ENCODE measurements at places on chromosomes 5 and 9.

DNA sequence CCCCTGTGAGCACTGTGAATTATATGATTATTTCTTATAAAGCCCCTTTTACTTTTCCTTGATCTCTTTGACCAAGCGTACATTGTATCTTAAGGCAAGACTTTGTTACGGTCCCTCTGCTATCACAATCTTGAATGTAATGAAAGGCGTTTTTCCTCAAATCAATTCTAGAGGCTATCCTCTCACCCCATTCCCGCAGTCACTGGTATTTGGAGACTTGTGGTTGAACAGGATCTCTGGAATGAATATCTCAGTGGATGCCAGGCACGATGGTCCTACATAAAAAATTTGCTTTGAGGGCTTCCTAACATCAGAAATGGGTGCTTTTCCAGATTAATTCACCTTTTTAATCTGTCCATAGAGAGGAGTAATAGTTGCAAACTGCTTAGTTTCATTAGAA is 151.4 kb upstream of the PAPPA start:
- peak; percentile 40 for DNase-seq

DNA sequence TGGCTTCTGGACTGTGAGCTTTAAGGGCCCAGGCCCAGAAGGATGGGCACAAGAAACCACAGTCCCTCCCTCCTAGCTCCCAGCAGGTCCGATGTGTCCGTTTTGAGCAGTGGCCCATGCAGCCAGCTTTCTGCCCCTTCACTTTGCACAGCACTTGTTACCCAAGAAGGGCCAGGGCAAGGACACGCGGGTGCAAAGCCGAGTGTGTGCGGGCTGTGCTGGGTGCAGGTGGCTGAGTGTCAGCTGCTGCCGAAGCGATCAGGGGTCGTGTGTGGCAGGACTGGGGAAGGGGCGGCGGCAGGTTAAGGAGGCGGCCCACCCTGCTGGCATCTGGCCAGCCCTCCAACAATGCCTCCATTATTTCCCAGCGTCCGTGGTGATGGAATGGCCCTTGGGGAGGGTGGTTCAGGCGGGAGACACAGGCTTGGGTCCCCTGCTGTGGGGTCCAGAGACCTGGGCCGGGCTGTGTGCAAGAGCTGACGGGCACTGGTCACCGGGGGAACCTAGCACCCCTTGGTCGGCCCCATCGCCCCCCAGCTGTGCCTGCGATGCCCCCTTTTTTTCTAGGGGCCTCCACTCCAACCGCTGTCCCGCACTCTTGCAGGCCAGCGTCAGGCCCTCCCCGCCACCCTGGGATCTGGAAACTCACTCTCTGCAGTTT is 653 bp downstream of the LHX3 start:
- DNase-seq = no peak

GRCh38 chr5:143046314-143046713 is 276.1 kb downstream of the ARHGAP26 start:
- no peak for DNase-seq

DNA sequence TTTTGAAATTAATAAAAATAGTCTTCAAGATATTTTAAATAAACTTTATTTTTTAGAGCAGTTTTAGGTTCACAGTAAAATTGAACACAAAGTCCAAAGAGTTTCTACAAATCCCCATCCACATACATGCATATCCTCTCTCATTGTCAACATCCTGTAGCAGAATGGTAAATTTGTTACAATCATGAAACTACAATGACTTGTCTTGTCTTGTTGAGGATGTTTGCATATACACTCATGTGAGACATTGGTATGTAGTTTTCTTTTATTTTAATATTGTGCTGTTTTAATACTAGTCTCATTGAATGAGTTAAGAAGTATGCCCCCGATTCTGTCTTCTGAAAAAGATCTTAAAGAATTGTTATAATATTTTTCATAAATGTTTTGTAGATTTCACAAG is 447.0 kb upstream of the EDIL3 start:
- no peak for DNase-seq

GRCh38 chr5:75331095-75332090 is 5.6 kb upstream of the HMGCR start:
- DNase-seq = no peak

GRCh38 chr9:106758911-106759310 is 104.1 kb upstream of the ZNF462 start:
- DNase-seq = no peak

GRCh38 chr5:65157906-65158603 is 323.7 kb downstream of the ADAMTS6 start:
- no peak for DNase-seq

DNA sequence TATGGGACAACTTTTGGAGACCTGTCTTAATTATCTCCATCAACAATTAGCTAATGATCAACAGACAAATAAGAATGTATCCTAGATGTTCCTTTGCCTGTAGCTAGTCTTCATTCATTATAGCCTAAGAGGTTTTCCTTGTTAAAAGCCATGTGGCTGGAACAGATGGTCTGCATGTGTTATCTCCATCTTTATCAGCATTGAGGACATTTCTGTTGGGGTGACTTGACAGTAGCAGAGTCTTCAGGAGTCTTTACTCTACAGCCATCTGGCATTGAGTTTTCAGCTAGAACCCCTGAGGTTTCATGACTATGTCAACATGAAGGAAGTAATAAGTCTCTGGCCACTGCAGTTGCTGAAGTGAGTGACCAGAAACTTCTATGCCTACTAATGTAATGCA is 106.6 kb upstream of the TLE4 start:
- no peak for DNase-seq

DNA sequence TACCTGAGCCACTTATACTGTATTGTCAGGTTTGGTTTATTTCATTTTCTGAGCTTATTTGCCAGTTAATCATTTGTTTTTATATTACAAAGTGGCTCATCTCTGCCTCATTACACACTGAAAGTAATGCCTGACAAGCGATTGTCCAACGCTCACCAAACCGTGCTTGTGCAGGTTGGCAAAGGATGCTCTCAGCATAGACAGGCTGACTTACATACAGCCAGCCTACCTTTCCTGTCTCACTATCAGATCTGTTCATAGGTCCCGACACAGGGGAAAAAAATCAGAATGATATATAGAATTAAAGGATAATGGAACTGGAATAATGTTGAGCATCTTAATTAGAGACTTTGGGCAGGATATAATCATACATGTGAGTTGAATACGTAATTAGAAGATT is 739.7 kb upstream of the RIOK2 start:
- no peak for DNase-seq

DNA sequence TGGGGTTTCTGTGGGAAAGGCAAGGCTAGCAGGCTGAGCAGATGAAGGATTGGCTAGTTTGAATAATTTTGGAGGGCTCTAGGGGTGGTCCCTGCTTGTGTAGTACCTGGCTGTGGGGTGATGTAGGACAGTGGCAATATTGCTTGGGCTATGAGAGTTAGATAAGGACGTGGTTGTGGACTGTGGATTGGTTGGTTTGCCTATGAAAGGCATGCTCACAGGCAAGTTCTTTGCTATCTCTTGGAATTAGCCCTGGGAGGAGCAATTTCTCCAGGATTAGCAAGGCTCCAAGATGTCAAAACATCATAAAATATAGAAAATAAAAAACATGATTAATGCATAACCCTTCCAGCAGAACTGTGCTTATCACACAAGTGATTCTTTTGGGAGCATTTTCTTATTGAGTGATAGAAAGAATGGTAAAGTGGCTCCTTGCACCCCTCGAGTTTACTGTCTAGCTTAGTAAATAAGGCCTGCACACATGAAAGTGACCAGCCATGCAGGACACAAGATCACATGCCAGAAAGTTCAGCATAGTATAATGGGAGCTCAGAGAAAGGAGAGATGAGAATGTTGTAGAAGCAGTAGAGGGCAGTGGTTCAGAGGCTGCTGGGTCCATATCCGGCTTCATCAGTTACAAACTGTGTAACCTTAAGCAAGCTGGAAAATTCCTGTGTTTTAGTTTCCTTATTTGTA is 13.8 kb downstream of the AOPEP start:
- no peak for DNase-seq

GRCh38 chr5:149922950-149923349 is 21.6 kb downstream of the PDE6A start:
- no peak for DNase-seq

- no peak for DNase-seq
Measured at GRCh38 chr9:92208693-92209524, 84.6 kb downstream of the IARS1 start.

- no peak for DNase-seq
Measured at GRCh38 chr5:1019001-1019905, 10.7 kb downstream of the NKD2 start.

- no peak for DNase-seq
Measured at GRCh38 chr9:69768101-69768500, 8.3 kb upstream of the PTAR1 start.

DNA sequence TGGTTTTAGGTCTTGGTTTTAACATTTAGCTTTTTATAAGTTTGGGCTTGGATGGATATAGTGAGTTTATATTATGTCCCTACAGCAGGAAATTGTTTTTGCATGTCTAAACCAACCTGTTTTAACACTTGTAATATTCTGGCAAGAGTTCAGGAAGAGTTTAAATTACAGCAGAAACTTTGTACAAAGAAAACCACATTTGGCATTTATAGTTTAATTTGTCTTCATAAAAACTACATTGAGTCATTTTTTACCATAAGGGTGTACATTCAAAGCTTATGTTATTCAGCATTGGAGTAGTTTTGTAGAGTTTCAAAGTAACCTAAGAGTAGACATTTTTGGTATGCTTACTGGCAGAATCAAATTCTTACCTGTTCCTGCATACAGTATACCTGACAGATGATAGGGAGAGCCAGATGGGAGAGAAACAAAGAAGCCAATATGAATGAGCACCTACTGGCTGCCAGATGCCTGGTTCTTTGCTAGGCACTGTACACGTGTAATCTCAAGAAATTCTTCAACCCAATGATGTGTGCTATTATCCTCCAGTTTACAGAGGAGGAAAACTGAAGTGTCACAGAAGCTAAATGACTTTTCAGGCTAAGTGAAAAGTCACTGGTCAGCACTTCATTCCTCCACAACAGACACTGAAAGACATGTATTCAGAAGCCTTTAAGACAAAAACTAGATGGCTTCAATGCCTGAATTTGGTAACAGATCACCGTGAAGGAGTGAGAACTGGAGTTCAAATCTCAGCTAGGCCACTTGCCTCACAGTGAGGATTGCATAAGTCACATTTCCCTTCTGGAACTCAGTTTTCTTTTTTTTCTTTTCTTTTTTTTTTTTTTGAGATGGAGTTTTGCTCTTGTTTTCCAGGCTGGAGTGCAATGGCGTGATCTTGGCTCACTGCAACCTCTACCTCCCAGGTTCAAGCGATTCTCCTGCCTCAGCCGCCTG is 25.9 kb upstream of the ECM2 start:
- peak; percentile 49 for DNase-seq

DNA sequence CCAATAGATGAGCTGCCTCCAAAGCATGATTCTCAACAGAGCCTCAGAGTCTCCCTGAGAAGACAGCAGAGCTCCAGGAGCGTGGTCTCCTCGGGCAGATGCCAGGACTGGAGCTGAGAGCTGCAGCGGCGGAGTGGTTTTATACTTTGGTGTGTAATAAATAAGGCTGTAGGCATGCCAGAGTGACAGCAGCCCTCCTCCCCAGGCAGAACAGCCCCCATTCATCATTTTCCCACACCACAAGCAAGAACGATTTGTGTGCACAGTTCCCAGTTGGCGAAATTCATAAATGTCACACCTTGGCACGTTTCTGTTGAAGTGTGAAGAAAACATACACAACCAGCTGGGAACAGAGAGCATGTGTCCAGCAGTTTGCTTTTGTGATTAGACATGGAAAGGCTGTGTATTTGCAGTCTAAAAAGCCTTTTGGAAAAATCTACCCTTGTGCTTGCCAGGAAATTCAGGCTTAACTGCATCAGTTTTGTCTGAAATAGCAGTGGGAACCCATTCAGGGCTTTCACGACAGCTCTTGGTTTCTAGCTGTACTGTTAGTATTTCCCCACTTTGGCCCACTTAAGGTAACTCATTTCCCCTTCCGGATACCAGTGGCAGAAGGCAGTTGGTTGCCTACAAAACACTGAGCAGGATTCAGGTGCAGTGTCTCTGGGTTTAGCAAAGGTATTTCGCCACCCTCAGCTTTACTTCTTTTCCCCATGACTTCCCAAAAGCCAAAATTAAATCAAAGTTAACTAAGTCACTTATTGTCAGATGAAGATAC is at the start of gene C1QTNF3:
TSS of gene C1QTNF3 (minus strand) at position 115 of the 778 bp plus-strand sequence. CDS start at position 27, 88 bp downstream.
- no peak for DNase-seq

GRCh38 chr5:158309088-158309807 is 450.3 kb upstream of the CLINT1 start:
- DNase-seq = no peak

DNA sequence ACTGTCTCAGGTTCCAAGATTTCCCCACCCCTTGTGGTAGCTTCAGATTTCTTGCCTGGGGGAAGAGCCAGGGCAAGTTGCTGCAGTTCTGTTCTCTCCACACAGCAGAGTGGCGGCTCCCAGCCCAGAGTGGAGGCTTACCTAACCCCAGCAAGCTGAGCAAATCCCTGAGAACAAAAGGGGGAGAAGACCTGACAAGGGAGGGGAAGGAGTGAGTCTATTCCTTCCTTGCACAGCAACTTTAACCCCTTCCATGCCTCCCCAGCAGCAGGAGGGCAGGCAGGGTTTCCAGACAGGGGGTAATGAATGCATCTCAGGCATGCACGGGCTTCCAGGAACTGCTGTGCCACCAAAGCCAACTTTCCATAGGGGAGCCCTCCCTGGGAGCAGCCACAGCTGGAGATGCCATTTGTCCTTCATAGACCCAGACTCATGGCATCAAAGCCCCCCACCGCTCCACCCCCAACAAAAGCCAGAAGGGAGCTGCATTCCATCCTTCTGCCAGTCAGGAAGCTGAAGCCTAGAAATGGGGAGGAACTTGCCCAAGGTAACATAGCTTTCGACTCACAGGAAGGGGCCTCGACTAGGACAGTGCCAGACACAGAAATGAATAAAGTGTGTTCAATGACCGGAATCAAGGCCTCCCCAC is 28.8 kb upstream of the FAT2 start:
- peak; percentile 64 for DNase-seq

GRCh38 chr5:145221416-145221815 is 613.7 kb downstream of the PRELID2 start:
- DNase-seq = no peak

DNA sequence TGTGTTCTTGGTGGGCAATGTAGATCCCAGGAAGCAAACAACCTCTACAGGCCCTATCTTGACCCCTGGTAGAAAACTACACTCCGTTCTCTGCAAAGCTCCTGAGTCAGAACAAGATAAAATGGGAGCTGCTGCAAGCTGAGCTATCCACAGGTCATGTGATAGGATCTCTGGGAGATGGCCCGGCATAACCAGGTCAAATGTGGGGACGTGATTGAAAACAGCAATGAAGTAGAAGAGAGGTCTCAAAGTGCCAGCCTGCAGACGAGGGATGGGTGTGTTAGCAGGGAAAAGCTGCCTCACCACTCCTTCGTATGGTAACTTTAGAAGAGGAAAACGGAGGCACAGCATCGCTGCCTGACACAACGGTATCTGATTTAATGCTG is 25.0 kb downstream of the NRG2 start:
- no peak for DNase-seq

GRCh38 chr5:159855476-159856191 is 60.6 kb upstream of the ADRA1B start:
- DNase-seq = no peak
